ENCODE measurements at places on chromosomes 2 and 18. TPM values are rescaled to one million over a fixed set of nuclear protein-coding genes. Genes with fewer than 3 reads are reported as not detected.

EFHD1 gene
- total RNA-seq = not detected

DNA sequence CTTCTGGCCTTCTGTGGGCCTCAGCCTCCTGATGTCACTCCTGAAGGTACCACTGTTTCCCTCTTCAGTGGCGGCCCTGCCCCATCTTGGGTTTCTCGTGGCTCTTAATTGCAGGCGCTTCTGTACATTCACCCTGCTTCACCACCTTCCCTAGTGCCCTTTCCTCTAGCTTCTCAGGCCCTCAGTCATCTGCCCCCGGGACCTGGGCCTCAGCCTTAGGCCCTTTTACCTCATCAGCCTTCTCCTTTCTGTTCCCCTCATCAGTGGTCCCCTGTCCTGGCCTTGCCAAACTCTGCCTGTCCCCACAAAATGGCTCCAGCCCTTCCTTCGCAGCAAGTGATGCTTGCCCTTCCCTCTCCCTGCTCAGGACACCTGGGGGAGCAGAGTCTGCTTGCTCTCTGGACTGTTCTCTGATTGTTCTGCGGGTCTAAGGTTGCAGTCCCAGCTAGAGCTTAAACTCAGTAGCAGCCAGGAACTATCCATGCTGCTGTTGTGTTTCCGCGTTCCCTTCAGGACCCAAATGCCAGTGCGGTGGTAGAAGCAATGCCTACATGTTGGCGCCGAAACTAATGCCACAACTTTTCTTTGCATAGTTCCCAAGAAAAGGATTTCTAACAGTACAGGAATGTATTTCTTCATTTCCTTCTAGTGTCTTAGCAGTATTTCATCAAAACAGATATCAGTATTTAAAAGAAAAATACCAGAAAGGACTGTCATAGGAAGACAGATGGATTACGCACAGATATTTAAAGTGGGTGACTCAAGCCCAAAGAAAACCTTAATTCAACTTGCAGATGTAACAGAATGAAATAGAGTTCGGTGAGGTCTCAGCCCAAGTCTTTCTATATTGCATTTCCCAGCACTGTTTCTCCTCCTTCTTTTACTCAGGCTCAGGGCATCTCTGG, 7.5 kb downstream of the ASB1 start:
- DNase-seq = peak; percentile 65

DNA sequence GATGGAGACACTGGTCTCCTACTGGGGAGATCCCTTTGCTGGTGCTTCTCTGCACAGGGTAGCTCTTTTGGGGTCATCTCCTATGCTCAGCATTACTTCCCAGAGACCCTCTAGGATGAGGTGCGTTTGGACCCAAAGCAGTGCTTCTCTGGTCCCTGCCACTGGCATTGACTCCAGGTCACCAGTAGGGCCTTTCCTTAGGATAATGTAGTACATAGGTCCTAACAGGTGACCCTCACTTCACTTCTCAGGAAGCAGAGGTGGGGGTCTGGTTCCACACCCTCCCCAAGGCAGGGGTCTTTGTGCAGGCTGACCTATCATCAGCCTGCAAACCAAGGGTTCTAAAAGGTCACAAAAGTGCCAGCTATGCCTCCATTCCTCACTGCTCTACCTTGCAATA, 145.8 kb upstream of the HS6ST1 start:
- no peak for DNase-seq

NOSTRIN gene
- 0.44 TPM for total RNA-seq

DNA sequence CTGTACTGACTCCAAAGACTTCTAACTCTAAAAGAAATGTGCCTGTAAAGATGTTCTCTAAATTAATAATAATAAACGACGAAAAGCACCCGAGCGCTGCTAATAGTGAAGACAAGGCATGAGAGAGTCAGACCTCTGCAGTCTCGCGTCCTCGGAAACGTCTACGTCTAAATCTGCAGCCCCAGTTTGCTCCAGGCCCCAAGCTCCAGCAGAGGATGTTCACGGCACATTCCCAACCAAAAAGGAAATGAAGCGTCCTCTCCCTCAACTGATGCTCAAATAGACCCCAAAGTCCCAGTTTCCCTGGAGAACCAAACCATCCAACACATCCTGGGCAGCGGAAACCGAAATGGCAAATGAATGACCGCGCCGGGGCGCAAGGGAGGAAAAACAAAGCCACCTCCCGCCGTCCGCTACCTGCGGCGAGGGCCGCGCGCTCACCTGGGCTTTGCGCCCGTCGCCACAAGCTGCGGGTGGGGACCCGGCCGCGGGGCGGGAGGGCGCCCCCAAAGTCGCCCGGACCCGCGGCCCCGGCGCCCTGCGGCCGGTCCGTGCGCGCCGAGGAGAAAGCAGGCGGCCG, 47.1 kb upstream of the CCDC150 start:
- DNase-seq = peak; percentile 40

CHRNG gene
- not detected for total RNA-seq

GRP gene
- total RNA-seq = not detected

DNA sequence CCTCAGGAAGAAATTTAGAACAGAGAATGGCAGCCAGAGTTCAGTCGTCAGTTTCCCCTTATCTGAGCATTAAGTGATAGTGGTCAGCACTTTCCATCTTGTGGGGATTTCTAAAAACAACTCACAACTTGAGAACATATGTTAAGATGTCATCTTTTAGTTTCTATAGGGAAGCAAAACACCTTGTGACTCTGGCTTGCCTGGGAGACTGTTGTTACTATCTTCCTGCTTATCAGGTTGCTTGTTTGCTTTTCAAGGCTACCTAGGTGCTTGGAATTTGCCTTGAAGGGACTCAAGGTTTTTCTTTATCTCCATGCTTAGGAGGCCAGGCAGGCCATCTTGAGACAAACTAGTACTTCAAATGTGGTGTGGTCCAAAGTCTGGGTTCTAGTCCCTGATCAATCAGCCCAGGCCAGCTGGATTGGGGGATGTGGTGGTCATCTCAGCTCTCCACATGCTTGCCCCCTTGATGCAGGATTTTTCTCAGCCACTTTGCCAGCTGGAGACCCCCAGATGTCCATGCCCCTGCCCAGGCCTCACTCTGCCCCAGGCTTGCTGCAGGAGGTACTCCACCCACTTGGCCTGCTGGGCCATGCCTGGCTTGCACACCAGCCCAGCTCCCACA, 125.9 kb downstream of the LYPD1 start:
- no peak for DNase-seq

TRIM43 gene
- total RNA-seq = not detected

DNA sequence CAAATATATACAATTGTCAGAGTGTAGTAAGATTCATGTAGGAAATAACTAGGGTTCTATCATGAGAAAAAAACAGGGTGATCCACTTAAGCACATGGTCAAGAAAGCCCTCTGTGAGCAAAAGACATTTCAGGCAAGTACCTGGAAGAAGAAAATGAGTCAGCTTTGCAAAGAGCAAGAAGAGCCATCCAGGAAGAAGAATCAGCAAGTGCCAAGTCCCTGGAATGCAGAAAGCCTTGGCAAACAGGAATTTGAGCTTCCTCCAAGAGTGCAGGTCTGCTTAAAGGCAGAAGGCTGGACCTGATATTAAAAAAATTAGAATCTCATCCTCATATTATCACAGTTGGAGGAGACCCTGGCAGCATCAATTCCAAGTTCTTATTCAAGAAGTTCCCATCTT, 188.5 kb upstream of the CELF4 start:
- DNase-seq = peak; percentile 4

DNA sequence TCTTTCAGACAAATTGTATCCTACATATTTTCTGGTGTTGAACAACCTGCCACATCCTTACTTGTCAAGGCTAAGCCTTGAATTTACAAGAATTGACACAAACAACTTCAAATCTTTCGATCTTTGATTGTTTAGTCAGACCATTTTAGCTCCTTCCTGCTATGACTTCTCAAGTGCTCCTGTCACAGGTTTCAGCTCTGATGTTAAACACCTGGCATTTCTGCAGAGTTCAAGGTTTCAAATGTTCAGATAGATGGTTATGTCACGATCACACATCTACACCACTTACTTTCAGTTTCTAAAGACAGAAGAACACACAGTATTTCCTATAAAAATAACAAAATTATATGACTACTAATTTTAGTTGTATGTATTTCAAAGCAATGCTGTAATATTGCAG, 84.0 kb downstream of the RND3 start:
- DNase-seq = no peak

- DNase-seq = peak; percentile 47
Observed at GRCh38 chr2:151029406-151030157, 232.1 kb downstream of the RBM43 start.

- peak; percentile 75 for DNase-seq
Observed at GRCh38 chr2:13481201-13481600, 764.5 kb downstream of the TRIB2 start.

TTL gene
- 54.6 TPM for total RNA-seq

GRCh38 chr2:19722531-19722971, 179.2 kb downstream of the TTC32 start:
- no peak for DNase-seq

EVA1A gene
- total RNA-seq = 7.6 TPM

DNA sequence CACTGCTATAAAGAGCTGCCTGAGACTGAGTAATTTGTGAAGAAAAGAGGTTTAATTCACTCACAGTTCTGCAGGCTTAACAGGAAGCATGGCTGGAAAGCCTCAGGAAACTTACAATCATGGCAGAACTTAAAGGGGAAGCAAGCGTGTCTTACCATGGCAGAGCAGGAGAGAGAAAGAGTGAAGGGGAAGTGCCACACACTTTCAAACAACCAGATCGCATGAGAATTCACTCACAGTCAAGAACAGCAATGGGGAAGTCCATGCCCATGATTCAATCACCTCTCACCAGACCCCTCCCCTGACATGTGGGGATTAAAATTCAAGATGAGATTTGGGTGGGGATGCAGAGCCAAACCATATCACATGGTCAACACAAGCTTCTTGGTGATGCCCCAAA, 34.7 kb upstream of the CDK5R2 start:
- DNase-seq = no peak

- DNase-seq = no peak
Observed at GRCh38 chr2:199875400-199875799, 24.4 kb upstream of the FTCDNL1 start.

SLC11A1 gene
- total RNA-seq = 0.09 TPM

- DNase-seq = peak; percentile 50
Observed at GRCh38 chr2:101200676-101201075, 49.5 kb upstream of the TBC1D8 start.

DNA sequence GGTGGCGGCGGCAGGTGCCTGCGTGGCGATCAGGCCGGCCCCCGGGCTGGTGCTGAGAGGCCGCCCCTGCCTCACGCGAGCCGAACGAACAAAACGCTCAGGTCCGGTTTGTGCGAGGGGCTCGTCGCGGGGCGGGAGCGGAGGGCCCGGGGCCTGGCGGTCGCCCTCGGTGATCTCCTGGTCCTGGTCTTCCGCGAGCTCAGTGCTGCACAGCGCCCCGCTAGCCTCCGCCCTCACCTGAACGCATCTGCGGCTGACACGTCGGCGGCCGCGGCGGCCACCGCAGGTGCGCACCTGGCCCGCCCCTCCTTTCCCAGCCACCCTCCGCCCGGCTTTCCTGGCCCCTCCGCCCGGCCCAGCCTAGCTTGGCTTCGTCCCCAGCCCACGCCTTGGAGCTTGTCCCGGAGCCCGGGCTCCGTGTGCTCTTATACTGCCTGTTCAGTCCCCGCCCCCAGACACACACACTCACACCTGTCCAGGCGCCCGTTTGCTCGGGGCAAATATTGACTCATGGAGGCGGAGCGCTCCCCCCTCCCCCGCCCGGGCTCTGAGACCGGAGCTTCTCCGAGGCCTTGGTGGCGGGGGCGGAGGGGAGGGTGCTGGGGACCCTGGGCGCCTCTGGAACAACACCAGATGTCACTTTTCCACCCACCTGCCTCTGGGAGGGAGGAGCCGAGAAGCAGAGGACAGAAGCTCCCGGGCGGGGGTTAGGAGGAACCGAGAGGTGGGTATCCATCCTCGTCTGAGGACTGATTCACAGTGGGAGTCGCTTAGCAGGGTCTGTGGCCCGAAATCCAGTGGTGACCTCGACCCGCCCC, 8.6 kb upstream of the CRYBA2 start:
- peak; percentile 86 for DNase-seq

GRCh38 chr2:19141234-19142004, 217.0 kb downstream of the OSR1 start:
- no peak for DNase-seq

DNA sequence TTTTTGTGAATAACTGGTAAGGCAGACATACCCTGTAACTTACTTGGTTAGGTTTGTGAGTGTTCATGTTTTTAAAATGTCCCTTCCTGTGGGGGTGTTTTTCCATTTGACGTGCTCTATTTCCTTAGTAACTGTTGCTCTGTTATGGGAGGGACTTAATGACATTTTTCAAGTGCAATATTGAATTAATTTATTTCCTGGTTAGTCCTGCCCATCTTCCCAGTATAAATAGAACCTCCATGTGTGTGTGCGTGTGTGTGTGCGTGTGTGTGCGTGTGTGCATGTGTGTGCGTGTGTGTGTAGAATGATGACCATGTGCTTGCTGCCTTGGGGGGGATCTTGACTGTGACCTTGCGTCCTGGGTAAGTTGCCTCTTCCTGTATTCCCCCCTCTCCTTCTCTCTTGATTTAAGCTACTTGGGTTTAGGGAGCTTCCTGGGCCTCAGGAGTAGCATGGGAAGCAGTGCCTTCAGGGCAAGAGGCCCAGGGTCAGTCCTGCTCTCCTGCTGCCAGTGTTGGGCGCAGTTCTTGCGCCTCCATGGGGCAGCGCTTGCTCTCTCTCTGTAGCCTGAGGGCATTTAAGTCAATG, 163.9 kb downstream of the LDLRAD4 start:
- no peak for DNase-seq

DNA sequence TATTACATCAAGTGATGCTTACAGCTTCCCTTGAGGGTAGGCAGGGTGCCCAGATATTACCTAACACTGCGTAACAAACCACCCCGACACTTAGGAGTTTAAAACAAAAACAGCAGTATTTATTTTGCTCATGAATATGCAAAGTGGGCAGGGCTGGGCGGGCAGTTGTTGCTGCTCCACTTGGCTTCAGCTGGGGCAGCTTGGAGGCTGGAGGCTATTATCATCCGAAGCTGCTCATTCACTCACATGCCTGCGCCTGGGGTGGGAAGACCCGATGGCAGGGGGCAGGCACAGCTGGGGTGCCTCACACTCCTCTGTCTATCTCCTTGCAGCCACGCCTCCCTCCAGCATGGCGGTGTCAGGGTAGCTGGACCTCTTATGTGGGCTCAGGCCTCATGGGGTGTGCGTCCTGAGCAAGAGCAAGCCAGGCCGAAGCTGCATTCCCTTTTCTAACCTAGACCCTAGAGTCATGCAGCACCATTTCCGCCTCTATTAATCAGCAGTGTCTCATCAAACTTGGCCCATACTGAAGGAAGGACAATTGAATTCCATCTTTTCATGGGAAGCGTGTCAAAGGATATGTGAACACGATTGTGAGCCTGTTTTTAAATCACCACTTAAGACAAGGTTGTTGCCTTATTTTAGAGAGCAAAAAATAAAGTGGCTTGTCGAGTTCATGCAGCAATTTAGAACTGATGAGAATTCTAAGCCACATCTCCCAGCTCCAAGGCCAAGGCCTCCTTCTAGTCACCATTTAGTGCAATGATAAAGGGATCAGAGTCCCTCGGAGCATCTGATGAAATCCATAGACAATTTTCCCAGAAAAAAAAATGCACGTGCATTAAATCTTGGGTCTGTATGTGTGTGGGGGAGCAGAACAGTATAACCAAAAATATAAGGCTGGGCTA, 54.9 kb downstream of the SDC1 start:
- no peak for DNase-seq

- no peak for DNase-seq
Observed at GRCh38 chr2:37625796-37626571, 45.5 kb downstream of the CDC42EP3 start.

Measured in MCF 10A (cell line).